ENCODE measurements at places on chromosomes 7 and 10. TPM values are rescaled to one million over a fixed set of nuclear protein-coding genes. Genes with fewer than 3 reads are reported as not detected.
A peak's percentile ranks its signal among the peaks of the same experiment; 100 is the strongest.

DNA sequence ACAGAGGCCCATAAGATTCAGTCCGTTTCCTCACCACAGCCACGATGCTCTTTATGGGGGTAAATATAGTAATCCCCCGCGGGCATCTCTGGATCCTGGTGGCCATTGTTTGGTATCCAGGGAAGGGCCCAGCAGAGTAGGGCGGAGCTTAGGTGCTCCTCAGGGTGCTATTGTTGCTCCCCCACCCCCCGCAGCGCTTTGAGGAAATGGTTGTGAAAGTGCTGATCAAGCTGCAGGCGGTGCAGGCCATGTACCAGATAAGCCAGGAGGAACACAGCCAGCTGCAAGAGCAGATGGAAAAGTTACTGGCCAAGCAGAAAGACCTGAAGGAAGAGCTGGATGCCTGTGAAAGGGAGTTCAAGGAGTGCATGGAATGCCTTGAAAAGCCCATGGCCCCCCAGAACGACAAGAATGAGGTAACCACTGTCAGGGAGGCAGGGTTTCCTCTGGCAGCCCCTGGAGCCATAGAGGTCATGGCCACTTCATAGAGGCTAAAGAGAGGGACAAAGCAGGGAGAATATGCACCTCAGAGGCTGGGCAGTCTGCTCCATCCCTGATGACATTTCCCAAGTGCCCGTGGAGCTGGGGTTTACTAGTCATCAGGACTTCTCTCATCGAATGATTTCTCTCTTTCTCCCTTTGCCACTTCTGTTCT lies 17.6 kb upstream of the FLNC start:
- DNase-seq = peak; percentile 71

GRCh38 chr10:103512591-103513379 lies 19.3 kb downstream of the NEURL1 start:
- DNase-seq = peak; percentile 34

DNA sequence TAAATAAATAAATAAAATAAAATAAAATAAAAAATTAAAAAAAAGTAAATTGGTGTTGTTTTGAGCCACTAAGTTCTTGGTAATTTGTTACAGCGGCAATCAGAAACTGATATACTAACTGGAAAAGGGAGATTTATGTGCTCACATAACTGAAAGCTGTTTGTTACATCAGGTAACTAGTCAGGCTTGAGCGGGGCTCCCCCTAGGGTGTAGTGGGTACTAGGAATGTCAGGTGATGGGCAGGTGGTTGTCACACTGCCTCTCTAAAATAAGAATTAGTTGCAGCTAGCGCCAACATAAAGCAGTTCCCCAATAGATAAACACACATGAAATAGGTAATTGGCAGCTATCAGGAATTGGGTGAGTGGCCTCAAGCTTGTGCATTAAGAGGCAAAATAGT lies 1336.9 kb downstream of the XPNPEP1 start:
- DNase-seq = no peak

DNA sequence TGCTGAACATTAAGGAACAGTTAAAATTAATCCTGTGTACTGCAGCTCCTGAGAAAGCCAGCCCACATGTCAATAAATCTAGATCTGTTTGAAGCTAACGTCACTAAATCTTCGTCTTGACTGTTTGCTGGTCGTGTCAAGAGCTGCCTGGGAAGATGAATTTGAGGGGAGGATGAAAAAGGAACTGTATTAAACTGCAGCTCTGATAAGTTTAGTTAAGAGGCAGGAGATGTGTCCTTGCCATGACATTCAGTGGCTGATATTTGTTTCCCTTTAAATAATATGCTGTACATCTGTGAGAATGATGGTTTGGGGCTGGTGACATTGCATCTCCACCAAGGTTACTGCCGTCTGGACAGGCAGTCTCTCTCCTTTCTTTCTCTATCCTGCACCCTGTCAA lies 435.3 kb downstream of the LRMDA start:
- DNase-seq = no peak

GRCh38 chr7:121755818-121756552 lies 117.0 kb upstream of the PTPRZ1 start:
- peak; percentile 49 for DNase-seq

- no peak for DNase-seq
These were observed 326.3 kb downstream of the ABCA13 start for GRCh38 chr7:48497521-48497920.

The UFSP1 gene
- total RNA-seq = not detected

The PTPN12 gene
- total RNA-seq = 147 TPM

The GPR37 gene
- total RNA-seq = under 0.01 TPM

The TMEM213 gene
- not detected for total RNA-seq
